ENCODE measurements at places on chromosomes 3 and 15. TPM values are rescaled to one million over a fixed set of nuclear protein-coding genes. Genes with fewer than 3 reads are reported as not detected.

DNA sequence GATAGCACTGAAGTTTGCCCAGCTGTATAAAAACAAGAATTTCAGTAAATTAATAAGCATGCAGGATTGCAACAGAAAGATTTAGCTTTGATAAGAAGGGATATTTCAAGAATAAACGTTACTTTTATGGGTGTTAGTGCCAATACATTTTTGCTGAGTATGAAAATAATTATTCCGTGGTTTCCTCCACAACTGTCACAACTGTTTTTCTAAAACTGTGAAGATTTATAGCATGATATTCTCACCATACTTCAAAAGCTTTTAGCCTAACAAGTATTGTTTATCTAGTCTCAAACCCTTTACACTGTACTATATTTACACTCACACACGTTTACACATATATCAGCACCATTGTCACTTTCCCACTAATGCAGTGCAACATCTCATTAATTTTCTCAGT lies 200.5 kb downstream of the TPRG1 start:
- H3K27me3 ChIP-seq: peaks cover 1% of the 10 kb centered on the region
- H3K4me1 ChIP-seq: no peaks in the 10 kb centered on the region
- DNase-seq: no peak
- H3K27ac ChIP-seq: no peak overlapping the region
- H3K36me3 ChIP-seq: no peaks in the 10 kb centered on the region

Gene DAZL
- 3.4 TPM for total RNA-seq

GRCh38 chr3:134267996-134268395 lies 17.3 kb upstream of the RYK start:
- H3K4me3 ChIP-seq: no peak overlapping the region
- no peak overlapping the region for H3K27ac ChIP-seq
- H3K27me3 ChIP-seq: no peaks in the 10 kb centered on the region
- DNase-seq: peak; percentile 23
- H3K36me3 ChIP-seq: no peaks in the 10 kb centered on the region

GRCh38 chr15:70125605-70126004 lies 27.9 kb upstream of the TLE3 start:
- H3K27ac ChIP-seq: no peak overlapping the region
- H3K27me3 ChIP-seq: no peaks in the 10 kb centered on the region
- DNase-seq: no peak
- no peaks in the 10 kb centered on the region for H3K36me3 ChIP-seq

DNA sequence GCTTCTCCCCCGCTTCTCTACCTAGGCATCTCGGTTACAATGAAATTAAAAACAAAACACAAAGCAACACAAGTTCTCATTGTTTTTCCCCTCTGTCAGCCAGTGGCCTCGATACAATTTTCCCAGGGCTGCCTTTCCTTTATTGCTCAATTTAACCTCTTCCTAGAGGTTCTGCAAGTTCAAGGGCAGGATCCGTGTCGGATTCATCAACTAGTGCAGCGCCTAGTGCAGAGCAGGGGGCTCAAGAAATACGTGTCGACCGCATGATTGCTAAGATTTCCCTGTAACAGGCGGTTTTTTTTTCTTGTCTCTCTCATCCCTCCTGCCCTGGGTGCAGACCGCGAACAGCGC lies 1.4 kb upstream of the BHLHE40 start:
- H3K27me3 ChIP-seq: peaks cover 12% of the 10 kb centered on the region
- peak overlapping the region; percentile 52 for H3K4me3 ChIP-seq
- no peaks in the 10 kb centered on the region for H3K36me3 ChIP-seq
- H3K4me1 ChIP-seq: peaks cover 8% of the 10 kb centered on the region

GRCh38 chr3:112572701-112573100 lies 10.9 kb downstream of the SLC35A5 start:
- no peak overlapping the region for H3K4me3 ChIP-seq
- H3K27ac ChIP-seq: no peak overlapping the region
- DNase-seq: no peak
- H3K27me3 ChIP-seq: no peaks in the 10 kb centered on the region

DNA sequence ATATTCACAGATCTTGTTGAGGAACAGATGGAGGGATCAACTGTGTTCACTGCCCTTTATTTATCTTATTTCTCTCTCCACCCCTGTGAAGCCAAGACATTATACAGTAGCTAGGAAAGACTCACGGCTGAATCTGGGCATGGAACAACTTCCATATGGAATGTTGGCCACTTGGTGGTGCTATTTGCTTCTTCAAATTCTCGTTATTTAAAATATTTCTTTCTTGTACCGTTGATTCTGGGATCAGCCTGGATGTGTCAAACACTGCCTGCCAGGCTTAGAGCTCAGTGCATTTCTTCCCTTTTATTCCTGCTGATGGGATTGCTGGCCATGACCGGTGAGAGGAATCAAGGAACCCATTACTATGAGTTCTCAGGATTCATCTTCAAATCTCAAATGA lies 17.5 kb upstream of the GASK1A start:
- no peak overlapping the region for H3K27ac ChIP-seq
- H3K27me3 ChIP-seq: no peaks in the 10 kb centered on the region
- no peaks in the 10 kb centered on the region for H3K36me3 ChIP-seq
- no peaks in the 10 kb centered on the region for H3K4me1 ChIP-seq
- DNase-seq: peak; percentile 47

Gene ARHGEF26
- total RNA-seq: 15.6 TPM

- H3K4me1 ChIP-seq: peaks cover 10% of the 10 kb centered on the region
- no peaks in the 10 kb centered on the region for H3K27me3 ChIP-seq
- no peak overlapping the region for H3K27ac ChIP-seq
- no peak for DNase-seq
- no peak overlapping the region for H3K4me3 ChIP-seq
- no peaks in the 10 kb centered on the region for H3K36me3 ChIP-seq
These were observed 19.8 kb upstream of the SMAD6 start for GRCh38 chr15:66682246-66682645.

DNA sequence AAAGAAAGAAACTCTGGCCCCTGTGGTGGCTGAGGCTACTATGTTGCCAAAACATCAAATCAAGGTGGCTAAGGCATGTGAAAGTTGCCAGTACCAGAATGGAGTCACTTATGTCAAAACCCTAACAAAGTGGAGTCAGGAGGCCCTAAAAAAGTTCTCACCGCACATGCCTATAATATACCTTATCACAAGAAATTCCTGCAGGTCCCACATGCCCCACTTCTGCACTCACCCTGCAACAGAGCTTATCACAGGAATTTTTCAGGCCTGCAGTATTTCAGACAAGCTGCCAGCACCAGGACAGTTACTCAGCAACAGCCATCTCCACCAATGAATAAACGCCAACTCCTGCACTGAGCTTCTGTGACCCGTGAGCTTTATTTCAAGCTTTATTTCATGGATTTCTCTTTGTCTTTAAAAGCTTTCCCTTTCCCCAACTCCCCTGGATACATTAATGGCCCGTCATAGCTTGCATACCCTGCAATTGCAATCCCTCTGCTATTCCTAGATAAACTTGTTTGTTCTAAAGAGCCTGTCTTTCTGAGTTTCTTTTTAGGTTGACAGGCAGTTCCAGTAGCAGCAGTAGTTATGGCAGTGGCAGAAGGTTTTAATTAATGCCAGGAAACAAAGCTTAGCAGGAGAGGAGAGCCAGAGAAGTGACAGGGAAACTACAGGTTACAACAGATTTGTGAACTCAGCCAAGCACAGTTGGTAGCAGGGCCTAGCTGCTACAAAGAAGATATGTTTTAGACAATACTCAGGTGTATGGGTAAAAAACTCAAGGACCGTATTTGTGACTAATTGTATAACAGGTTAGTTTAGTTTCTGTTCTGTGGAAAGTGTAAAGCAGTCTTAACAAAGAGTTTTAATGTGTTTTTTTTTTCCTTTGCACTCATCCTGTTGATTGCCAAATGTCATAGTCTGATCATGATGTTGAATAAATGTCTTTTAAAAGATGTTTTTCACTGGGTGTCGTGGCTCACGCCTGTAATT lies 15.9 kb upstream of the TMEM42 start:
- H3K27me3 ChIP-seq: no peaks in the 10 kb centered on the region
- peaks cover 28% of the 10 kb centered on the region for H3K36me3 ChIP-seq
- no peaks in the 10 kb centered on the region for H3K4me1 ChIP-seq
- H3K4me3 ChIP-seq: no peak overlapping the region
- H3K27ac ChIP-seq: no peak overlapping the region

DNA sequence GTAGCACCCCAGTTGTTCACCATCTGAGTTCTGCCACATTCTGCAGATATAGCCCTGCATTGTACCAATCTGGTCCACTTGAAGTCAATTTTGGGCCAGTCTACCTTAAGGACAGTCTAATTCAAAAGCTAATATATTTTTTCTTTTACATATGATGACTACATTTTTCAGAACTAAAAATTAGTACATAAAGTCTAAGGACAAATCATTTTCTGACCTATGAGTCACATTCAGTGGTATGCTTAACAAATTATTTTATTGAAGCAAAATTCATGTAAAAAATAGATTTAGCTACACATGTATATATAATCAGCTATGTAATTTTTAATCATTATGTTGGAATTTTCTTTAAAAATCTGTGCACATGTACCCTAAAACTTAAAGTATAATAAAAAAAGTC lies 52.1 kb upstream of the IL12A start:
- no peaks in the 10 kb centered on the region for H3K4me1 ChIP-seq
- H3K36me3 ChIP-seq: no peaks in the 10 kb centered on the region
- no peak for DNase-seq
- H3K27me3 ChIP-seq: no peaks in the 10 kb centered on the region

- H3K36me3 ChIP-seq: peaks cover 5% of the 10 kb centered on the region
- H3K4me1 ChIP-seq: peaks cover 3% of the 10 kb centered on the region
- no peaks in the 10 kb centered on the region for H3K27me3 ChIP-seq
- no peak overlapping the region for H3K27ac ChIP-seq
These were observed 80.1 kb downstream of the SNRK start for GRCh38 chr3:43366481-43366880.

Gene DNAJC13
- 27.9 TPM for total RNA-seq

- H3K27me3 ChIP-seq: no peaks in the 10 kb centered on the region
- no peak for DNase-seq
- no peak overlapping the region for H3K4me3 ChIP-seq
- H3K36me3 ChIP-seq: no peaks in the 10 kb centered on the region
- no peak overlapping the region for H3K27ac ChIP-seq
- H3K4me1 ChIP-seq: no peaks in the 10 kb centered on the region
These were observed 31.7 kb upstream of the XCR1 start for GRCh38 chr3:46058981-46059380.

Gene GTPBP8
- 25.8 TPM for total RNA-seq

GRCh38 chr3:189756582-189757078 lies 125.4 kb downstream of the TP63 start:
- H3K4me3 ChIP-seq: no peak overlapping the region
- H3K36me3 ChIP-seq: no peaks in the 10 kb centered on the region
- no peaks in the 10 kb centered on the region for H3K27me3 ChIP-seq

Gene GOLGA6L22
- total RNA-seq: not detected

Gene OCA2
- total RNA-seq: 0.20 TPM

Gene CACNA2D2
- total RNA-seq: 14.1 TPM

Gene RTP1
- 3.0 TPM for total RNA-seq

- no peak overlapping the region for H3K27ac ChIP-seq
- H3K36me3 ChIP-seq: no peaks in the 10 kb centered on the region
- no peak overlapping the region for H3K4me3 ChIP-seq
- no peaks in the 10 kb centered on the region for H3K4me1 ChIP-seq
These were observed 199.5 kb downstream of the KLF13 start for GRCh38 chr15:31525988-31526665.

DNA sequence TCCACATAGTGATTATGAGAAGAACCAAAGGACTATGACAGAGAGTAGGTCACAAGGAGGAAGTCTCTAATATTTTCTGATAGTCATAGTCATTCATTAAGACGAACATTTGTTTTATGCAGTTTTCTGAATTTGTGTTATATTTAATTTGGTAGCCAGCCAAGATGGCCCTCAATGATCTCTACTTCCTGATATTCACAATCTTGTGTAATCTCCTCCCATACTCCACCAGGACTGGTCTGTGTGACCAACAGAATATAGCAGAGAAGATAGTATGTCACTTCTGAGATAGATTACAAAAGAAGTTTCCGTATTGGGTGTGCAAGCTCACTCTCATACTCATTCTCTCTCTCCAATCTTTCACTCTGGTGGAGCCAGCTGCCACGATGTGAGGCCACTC lies 30.8 kb downstream of the HLTF start:
- DNase-seq: no peak
- H3K27ac ChIP-seq: no peak overlapping the region
- H3K4me3 ChIP-seq: no peak overlapping the region
- H3K36me3 ChIP-seq: peaks cover 73% of the 10 kb centered on the region
- no peaks in the 10 kb centered on the region for H3K4me1 ChIP-seq
